ENCODE measurements at places on chromosomes 6 and 20.

GRCh38 chr20:61429458-61430227 is 177.6 kb downstream of the CDH4 start:
- peak; percentile 8 for DNase-seq

- no peak for DNase-seq
These were observed 127.0 kb downstream of the MAFB start for GRCh38 chr20:40562031-40562430.

- DNase-seq: no peak
These were observed 34.3 kb upstream of the MCUR1 start for GRCh38 chr6:13848522-13849150.

DNA sequence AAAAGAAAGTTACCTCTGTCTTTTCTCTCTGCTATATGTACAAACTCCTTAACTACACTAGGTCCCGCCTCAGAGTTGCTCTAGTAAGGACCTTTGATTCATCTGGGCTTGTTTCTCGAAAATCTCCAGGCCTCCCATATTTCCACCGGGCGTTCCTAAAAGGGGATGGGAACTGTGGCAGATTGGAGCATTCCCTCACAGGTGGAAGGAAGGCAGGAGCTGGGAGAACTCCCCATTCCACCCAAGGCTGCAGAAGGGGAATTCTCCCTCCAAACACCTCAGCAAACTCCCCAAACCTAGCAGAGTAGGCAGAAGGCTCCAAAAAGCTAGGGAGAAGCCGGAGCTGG is 1.6 kb upstream of the TFAP2A start:
- no peak for DNase-seq

GRCh38 chr6:77021778-77022177 is 441.5 kb downstream of the HTR1B start:
- no peak for DNase-seq

- DNase-seq: no peak
These were observed 10.1 kb upstream of the ZBTB12 start for GRCh38 chr6:31911826-31912585.

- DNase-seq: no peak
These were observed 7.3 kb upstream of the LBP start for GRCh38 chr20:38338849-38339520.

DNA sequence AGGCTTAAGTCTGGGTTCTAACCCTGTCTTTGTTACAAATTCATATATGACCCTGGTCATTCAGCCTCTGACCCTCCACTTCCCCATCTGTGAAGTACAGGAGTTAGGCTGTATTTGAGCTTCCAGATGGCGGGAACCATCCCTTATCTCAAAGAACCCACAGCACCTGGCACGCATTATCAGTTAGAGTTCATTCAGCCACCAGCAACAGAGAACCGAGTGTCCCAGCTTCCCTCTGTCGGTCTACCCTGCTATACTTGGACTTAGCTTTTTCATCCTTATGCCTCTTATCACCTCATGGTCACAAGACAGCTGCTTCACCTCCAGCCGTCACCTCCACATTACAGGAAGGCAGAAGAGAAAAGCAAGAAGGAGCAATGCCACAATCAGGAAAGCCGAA is 147.8 kb downstream of the EYA2 start:
- no peak for DNase-seq
